ENCODE measurements at places on chromosomes 3 and 15.

DNA sequence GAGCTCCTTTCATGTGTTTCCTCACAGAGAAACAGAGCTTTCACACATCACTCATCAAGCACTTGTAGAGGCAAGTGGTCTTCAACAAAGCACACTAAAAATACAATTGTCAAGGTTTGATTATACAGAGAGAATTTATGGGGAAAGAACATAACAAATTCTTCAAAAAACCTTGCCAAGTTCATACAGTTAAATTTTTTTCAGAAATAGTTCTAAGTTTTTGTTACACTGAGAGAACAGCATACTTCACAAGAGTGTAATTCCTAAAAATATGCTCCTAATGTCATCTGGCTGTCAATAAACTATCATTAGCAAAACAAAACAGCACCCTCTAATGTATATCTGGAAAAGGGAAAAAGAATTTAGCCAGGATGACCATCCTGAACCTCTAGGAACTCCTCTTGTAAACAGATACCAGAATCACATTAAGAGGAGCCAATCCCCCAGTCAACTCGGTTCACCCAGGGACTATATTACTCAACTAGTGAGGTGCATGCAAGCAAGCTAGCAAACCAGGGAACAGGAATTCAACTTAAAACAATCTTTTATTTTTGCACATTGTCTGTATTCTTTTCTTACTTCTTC is 63.3 kb downstream of the RAD18 start:
- no peak for DNase-seq

DNA sequence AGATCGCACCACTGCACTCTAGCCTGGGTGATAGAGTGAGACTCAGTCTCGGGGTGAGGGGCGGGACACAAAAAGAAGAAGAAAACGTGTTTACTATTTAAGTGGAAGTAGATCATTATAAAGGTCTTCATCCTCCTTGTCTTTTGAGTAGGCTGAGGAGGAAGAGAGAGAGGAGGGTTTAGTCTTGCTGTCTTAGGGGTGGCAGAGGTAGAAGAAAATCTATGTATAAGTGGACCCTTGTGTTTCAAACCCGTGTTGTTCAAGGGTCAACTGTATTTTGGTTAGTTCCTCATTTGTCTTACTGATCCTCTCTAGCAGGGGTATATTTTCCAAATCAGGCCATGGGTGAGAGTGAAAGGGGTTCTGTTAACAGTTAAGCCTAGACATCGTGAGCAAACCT is 40.1 kb downstream of the TRIM71 start:
- DNase-seq = no peak

DNA sequence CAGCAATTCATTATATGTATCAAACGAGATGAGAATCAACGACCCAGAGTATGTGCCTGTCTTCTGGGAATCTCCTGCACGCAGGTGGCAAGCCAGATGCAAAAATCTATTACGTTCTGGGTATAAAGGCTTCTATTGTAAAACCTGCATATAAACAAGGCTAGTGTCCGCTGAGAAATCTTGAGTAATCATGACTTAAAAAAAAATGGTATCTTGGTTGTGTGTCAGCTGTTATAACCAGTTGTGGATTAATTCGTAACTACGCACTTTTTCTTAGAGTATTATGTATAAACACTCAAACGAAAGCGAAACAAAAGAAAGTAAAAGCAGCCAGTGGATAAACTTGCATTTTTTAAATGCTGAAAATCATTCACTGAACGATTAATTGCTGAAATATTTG is 509.1 kb downstream of the RSL24D1 start:
- no peak for DNase-seq

- DNase-seq = no peak
These were observed 164.3 kb upstream of the LRIG1 start for GRCh38 chr3:66665021-66665695.

DNA sequence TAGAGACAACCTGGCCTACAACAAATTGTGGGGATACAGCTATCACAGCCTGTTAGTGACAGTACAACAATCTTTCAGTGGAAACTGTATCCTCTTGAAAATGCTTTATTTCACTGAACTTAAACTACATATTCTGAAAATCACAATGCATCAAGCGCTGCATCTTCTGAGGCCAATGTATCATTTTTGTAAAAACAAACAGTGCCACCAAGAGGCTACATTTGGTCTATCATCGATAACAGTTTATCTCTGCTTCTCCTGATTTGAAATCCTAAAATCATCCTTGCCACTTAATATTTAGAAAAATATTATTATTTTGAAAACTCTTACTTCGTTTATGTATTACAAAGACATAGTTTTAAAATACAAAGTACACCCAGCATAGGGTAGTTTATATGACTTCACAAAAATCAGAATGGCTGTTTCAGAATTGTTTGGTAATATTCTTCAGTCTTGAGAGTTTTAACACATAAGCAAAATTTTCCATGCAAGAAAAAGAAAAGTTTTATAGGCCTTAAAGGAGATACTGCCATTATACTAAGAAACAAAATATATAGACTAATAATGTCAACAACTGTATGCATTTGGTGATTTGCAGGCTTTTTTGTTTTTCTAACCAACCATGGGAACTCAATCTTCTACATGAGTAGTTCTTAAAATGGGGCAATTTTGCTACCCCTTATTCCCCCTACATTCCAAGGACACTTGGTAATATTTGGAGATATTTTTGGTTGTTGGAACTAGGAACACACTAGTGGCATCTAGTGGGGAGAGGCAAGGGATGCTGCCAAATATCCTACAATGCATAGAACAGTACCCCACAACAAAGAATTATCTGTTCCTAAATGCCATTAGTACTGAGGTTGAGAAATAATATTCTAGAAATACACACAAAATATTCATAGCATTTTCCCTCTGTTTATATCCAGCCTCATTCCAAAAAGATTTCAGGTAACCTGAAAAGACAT is 42.3 kb downstream of the WDR72 start:
- peak; percentile 44 for DNase-seq

Data from RPMI8226 (cell line).